ENCODE measurements at places on chromosomes 1 and 21. TPM values are rescaled to one million over a fixed set of nuclear protein-coding genes. Genes with fewer than 3 reads are reported as not detected.

PGLYRP3 gene
- not detected for total RNA-seq

DNA sequence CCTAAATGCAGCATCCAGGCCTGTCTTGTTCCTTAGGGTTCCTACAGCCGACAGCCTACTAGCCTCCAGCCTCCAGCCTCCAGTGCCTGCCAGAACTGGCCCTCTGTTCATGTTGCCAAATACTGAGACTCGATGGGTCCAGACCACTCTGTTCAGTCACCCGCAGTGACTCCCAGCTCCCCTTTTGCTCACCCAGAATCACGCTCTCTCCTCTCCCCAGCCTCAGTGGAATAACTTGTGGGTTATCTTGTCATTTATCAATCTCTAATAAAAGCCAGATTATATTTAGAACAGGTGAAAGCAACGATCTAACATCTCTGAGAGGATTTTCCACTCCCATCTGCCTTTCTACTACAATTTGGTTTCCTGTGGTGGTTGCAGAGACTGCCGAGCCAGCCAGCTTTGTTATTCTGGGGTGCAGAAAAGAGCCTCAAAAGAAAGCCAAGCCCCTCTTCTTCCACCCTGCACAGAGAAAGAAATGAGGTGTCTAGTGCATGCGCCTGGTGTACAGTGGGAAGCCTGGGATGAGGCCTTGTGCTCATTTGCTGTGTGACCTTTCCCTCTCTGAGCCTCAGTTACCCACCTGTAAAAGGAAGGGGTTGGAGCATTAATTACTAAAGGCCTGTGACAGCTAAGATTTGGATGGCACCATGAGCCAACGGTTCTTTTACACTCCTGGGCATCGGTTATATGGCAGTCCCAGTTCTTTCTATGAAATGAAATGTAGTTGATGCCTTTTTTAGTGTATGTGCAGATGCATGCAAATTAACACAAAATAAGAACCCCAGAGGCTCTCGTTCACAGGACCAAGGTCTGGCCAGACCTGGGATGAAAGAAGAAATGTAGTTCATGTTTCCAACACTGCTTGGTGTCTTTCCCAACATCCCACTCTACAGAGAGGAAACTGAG, 42.9 kb upstream of the ID3 start:
- DNase-seq = no peak

- DNase-seq = no peak
Measured at GRCh38 chr21:45177039-45177438, 102.7 kb downstream of the ADARB1 start.

- no peak for DNase-seq
Measured at GRCh38 chr1:198649232-198649967, 10.6 kb downstream of the PTPRC start.

- DNase-seq = peak; percentile 88
Measured at GRCh38 chr1:42963378-42964043, 4.8 kb upstream of the SLC2A1 start.
